ENCODE measurements at places on chromosomes 12 and 14.

DNA sequence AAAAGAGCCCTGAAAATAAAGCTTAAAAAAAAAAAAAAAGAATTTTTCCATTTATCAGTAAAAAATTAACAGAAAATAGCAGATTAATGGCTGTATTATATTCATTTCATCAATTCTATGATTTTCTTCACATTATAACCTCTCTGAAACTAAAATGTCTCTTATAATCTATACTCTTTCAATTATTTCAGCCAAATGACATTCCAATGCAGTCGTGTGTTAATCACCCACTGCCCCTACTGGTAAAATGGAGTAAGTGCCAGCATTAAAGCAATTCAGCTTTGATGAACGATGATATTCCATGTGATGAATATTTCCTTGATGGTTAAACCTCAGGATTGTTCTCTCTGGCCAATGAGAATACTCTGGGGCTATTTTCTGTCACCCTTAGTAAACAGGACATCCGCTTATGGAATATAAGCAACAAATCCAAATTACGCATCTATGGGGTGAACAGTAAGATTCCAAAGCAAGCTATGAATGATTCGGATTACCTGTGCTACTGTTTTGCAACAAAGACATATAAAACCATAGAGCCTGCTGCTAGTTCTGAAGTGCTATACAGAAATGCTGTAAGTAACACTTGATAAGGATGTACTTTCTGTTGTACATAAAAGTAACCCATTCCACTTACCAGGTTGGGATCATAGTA lies 20.3 kb upstream of the SYCP3 start:
- no peaks in the 10 kb centered on the region for H3K36me3 ChIP-seq
- H3K4me3 ChIP-seq, result no peak overlapping the region
- no peak overlapping the region for H3K27ac ChIP-seq
- no peaks in the 10 kb centered on the region for H3K27me3 ChIP-seq
- DNase-seq, result peak; percentile 37

GRCh38 chr12:42987216-42987650 lies 397.7 kb upstream of the PRICKLE1 start:
- no peaks in the 10 kb centered on the region for H3K36me3 ChIP-seq
- DNase-seq, result no peak
- H3K27me3 ChIP-seq, result no peaks in the 10 kb centered on the region
- H3K27ac ChIP-seq, result no peak overlapping the region
- no peak overlapping the region for H3K4me3 ChIP-seq

DNA sequence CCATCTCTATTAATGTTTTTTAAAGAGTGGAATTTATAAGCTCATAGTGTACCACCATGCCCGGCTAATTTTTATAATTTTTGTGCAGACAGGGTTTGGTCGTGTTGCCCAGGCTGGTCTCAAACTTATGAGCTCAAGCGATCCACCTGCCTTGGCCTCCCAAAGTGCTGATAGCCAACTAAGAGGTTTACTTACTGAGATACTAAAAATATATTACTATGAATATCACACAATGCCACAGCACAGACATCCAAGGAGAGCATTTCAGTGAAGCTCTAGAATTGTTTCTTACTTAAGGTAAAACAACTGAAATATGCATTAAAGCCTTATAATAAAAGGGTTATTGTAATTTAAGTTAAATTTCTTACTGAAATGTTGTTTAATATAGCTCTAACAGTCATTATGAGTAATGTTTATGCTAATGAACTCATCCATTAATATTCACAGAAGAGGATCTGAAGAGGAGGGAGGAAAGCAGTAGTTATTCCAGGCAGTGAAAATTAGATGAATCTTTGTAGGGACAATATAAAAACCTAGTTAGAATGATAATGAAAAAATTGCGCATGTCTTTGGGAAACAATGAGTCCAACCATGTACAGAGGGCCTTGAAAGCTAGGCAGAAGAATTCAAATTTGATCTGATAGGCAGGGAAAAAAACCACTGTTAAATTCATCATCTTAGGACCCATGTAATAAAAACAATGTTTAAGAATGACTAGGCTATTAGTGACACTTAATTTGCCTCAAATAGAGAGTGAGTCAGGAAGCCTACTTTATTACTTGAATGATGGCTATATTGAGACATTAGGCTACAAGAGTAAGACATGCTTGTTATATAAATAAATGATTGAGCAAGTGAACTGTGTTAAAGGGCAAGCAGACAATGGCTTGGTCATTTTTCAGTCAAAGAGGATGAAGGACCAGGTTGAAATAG lies 99.2 kb downstream of the SLC41A2 start:
- H3K4me1 ChIP-seq, result no peaks in the 10 kb centered on the region
- H3K36me3 ChIP-seq, result no peaks in the 10 kb centered on the region
- DNase-seq, result no peak
- no peaks in the 10 kb centered on the region for H3K27me3 ChIP-seq
- no peak overlapping the region for H3K4me3 ChIP-seq

DNA sequence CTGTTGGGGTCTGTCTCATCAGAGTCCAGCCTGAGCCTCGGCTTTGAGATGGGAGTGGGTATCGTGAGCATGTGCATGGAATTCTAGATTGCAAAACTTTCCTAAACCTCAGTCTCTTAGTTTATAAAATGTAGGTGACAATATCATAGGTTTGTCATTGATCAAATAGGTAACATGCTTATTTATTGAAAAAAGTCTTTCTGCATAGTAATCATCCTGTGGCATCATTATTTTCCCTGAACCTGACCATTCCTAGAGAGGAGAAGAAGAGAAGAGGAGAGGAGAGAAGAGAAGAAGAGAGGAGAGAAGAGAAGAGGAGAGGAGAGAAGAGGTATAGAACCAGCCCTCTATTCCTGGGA lies 4.1 kb downstream of the SMIM41 start:
- no peak overlapping the region for H3K27ac ChIP-seq
- no peak overlapping the region for H3K4me3 ChIP-seq
- peaks cover 3% of the 10 kb centered on the region for H3K4me1 ChIP-seq
- H3K27me3 ChIP-seq, result no peaks in the 10 kb centered on the region
- no peak for DNase-seq

GRCh38 chr12:91355150-91356006 lies 172.8 kb upstream of the DCN start:
- no peaks in the 10 kb centered on the region for H3K27me3 ChIP-seq
- H3K4me1 ChIP-seq, result no peaks in the 10 kb centered on the region
- H3K27ac ChIP-seq, result no peak overlapping the region
- H3K4me3 ChIP-seq, result no peak overlapping the region
- peak; percentile 70 for DNase-seq
- no peaks in the 10 kb centered on the region for H3K36me3 ChIP-seq

DNA sequence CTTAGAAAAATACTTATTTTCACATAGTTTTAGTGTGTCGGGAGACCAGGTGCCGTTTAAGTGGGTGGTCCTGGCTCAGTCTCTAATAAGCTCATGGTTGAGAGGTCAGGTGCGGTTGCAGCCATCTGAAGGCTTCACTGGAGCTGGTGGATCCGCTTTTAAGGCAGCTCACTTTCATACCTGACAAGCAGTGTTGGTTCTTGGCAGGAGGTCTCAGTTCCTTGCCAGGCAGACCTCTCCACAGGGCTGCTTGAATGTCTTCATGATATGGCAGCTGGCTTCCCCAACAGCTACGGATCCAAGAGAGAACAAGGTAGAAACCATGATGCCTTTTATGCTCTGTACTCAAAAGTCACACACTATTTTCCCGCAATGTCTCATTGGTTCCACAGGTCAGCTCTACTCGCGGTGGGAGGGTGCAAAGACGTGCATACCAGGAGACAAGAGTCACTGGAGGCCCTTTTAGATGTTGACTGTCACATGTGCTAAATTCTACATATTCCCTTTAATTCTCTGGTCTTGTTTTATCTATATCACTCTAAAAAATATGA lies 8.0 kb upstream of the ZDHHC17 start:
- H3K4me3 ChIP-seq, result no peak overlapping the region
- H3K27me3 ChIP-seq, result no peaks in the 10 kb centered on the region
- H3K36me3 ChIP-seq, result no peaks in the 10 kb centered on the region

DNA sequence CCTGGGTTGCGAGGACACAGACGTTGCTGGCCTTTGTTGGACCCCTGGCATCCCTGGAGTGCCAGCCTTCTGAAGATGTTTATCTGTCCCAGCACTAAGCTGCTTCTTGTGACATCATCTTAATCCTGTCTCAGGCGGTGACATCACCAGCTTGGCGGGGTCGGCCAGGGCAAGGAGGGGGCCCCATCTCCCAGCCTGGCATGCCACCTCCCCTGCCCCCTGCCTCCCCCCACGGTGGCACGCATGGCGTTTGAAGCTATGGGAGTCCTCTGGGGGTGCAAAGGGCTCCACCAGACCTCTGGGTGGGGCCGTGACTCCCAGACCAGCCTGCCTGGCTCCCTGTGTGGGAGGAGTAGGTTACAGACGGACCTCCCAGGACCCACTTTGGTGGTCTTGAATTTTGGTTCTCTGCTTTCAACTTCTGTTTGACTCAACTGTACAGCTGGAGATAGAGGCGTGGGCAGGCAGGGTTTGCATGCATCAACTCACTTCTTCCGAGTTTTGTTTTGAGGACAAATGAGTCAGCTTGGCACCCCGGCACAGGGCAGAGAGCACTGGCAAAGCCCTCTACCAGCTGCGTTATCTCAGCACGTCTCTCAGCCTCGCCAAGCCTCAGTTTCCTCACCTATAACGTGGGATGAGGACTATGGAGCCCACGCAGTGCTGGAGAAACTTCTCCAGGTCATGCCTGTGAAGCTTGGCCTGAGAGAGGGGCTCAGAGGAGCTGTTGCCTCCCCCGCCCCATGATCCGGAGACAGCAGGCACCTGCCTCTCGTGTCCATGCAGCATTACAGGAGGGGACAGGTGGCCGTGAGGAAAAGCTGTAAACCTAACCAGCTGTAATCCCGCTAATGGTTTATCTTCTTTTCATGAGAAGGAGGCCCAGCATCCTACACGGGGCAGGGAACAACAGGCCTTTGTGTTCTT lies 38.8 kb upstream of the EML1 start:
- H3K4me3 ChIP-seq, result no peak overlapping the region
- no peaks in the 10 kb centered on the region for H3K36me3 ChIP-seq
- H3K4me1 ChIP-seq, result no peaks in the 10 kb centered on the region
- H3K27ac ChIP-seq, result no peak overlapping the region
- DNase-seq, result no peak
- H3K27me3 ChIP-seq, result no peaks in the 10 kb centered on the region

DNA sequence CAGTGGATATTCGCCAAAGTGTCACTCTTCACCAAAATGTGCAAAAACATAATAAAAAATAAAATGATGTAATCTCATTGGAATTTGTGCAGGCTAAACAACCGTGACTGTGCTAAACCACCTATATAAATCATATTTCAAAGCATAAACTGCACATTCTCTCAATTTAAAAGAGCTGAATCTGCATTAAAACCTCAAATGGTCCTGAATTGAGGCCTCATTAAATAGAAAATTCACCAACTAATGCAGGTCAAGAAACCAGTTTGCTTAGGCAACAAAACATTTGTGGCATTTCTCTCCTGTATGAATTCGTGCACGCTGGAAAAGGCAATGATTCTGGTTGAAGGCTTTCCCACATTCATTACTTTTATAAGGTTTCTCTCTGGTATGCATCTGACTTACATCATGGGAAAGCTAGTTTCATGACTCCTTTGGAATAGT lies 80.1 kb upstream of the IFNG-AS1 start:
- no peaks in the 10 kb centered on the region for H3K4me1 ChIP-seq
- H3K4me3 ChIP-seq, result no peak overlapping the region
- H3K27ac ChIP-seq, result no peak overlapping the region
- no peak for DNase-seq
- H3K27me3 ChIP-seq, result no peaks in the 10 kb centered on the region

All from mesendoderm (in vitro differentiated cells).